ENCODE measurements at places on chromosomes 6 and 20.

DNA sequence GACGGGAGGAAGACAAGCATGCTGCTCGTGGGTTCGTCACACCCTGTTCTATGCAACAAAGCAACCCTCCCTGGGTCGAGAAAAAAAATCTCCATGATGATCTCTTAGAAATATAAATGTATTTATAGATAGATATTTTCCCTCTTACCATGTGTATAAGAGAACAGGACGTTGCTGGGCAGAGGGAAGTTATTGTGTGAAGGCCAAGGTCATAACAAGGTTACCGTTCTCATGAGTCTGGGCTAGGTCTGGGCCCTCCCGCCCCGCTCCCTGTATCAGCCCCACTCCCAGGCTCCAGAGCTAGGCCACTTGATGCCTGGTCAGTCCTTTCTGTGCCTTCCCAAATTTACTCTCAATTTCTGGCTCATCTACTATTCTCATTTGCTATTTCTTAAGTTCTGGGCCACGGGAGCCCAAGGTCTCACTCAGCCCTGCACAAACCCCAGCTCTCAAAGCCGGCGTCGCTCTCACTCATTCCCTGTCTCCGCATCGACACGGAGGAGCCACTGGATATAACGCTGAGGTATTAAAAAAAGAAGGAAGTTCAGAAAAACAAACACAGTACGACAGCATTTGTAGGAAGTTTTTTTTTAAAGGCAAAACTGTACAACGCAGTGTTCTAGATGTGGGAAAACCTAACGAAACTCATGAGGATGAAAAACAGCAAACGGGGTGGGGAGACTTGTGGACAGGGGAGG lies 96.8 kb downstream of the PSMG4 start:
- DNase-seq = no peak

DNA sequence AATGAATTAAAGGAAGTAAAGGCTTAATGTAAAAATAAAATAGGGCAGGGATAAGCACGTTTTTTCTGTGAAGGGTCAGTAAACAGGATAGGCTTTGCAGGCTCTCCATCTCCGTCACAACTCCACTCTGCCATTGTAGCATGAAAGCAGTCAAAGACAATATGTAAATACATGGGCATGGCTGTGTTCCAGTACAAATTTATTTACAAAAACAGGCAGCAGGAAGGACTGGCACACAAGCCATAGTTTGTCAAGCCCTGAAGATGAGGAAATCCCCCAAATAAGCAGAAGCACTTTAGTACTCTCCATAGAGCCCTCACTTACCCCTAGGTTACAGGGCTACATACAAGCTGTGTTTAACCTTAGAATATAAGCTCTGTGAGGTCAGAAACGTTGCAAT lies 8.9 kb upstream of the FBXO9 start:
- no peak for DNase-seq

DNA sequence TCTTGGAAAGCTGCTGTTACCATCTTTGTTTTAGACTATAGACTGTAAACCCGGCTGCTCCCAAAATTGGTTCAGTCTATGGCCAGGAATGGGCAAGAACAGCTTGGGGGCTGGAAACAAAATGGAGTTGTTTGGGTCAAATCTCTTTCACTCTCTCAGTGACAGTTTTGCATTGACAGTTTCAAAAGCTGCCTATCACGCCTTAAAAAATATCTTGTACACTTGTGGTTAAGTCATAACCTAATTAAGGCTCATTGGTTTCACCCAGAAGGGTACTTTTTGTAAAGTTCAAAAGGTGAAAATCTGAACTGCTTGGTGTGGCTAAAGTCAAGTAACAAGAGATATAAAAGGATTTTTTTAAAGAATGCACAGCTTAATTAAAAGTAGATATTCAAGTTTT lies 76.1 kb upstream of the PRL start:
- no peak for DNase-seq

DNA sequence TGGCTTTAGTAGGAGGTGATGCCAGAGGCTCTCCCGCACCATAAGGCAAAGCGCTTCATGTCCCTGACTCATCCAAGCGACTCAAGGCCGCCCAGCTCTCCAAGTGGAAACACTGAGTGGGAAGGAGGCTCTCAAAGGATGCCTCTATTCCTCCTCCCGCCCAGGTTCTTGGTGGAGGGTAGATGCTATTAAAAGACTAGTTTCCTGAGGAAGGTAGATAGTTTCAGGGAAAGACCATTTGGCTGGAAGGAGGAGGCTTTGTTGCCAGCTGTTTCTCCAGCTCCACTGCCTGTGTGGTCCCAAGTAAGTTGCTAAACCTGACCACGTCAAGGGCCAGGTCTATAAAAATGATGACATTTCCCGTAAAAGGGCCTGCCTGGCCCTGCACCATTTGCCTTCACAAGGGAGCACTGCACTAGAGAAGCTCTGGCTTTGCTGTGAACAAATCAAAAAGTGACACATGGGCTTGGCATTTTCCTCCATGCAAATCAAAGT lies 48.2 kb downstream of the GMDS start:
- peak; percentile 49 for DNase-seq

DNA sequence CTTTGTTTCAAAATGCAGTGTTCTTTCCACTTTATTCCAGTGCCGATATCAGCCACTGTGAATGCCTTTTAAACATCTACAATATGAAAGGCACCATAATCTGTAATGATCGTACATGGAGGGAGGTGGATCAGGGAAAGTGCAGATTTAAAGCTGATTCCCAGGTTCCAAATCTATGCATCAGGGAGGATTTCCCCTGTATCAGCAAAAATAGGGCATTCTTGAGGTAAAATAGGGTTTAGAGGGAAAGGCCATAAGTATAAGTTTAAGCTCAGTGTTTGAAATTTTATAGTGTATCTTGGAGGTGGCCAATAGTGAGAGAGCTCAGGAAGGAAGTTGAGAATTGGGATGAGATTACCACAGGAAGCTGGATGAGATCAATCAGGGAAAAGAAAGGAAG lies 289.7 kb upstream of the ID4 start:
- no peak for DNase-seq

DNA sequence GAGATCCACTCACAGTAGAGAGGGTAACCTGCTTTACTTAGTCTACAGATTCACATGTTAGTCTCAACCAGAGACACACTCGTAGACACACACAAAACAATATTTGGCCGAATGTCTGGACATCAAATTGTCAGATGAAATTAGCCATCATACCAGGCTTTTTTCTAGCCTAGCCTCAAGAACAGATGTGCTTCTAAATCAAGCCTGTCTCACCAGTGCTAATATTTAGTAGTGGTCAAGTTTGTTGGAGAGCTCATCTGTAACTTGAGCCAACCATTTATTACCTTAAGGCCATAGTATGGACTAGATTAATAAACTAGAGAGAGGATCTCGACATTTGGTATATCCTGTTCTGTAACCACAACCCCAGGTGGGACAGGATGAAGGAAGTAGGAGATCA lies 1118.8 kb upstream of the MAP3K7 start:
- DNase-seq = no peak

GRCh38 chr6:162179196-162179951 lies 548.2 kb downstream of the PRKN start:
- DNase-seq = no peak

Measured in fibroblast of skin of left biceps (primary cell).